ENCODE measurements at places on chromosomes 3 and 15.

DNA sequence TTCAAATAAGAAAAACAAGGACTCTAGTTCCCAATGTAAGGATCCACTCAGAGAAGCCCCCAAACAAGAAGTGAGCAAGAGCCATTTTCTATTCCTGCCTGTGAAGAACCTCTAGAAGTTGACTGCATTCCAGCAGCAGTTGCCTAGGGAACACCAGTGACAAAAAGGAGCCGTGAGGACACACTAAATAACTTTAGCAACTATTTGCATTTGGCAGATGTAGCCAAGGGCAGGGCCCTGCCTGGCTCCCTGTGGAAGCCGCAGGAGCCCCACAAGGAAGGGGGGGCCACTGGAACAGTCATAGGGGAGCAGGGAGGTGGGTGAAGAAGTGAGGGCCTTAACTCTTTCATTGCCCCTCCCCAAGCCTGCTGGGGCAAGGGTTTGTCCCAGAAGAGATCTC, 470.2 kb upstream of the PROK2 start:
- H3K4me3 ChIP-seq: no peak overlapping the region
- peak; percentile 13 for DNase-seq
- peaks cover 8% of the 10 kb centered on the region for H3K27me3 ChIP-seq

- no peak overlapping the region for H3K4me3 ChIP-seq
- H3K4me1 ChIP-seq: peaks cover 16% of the 10 kb centered on the region
- DNase-seq: no peak
- H3K27ac ChIP-seq: no peak overlapping the region
- H3K27me3 ChIP-seq: peaks cover 3% of the 10 kb centered on the region
- H3K36me3 ChIP-seq: no peaks in the 10 kb centered on the region
These were observed 16.1 kb upstream of the GCNT3 start for GRCh38 chr15:59595434-59595915.

DNA sequence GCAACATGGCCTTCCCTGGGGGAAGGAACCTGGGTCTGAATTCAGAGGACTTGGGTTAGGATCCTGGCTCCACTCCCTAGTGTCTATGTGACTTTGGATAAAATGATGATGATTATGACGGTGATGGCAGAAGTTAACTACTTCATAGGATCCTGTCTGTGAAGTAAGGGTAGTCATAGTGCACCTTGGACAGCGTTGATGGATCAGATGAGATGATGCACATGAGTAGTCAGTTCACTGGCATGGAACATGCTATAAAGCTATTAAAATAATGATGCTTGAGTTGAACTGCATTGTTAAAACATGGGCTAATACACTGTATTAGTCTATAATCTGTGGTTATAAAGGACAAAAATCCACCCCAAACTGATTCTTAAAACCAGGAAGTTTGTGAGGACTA, 62.0 kb downstream of the EEFSEC start:
- DNase-seq: no peak
- no peak overlapping the region for H3K4me3 ChIP-seq

- H3K4me1 ChIP-seq: peaks cover 7% of the 10 kb centered on the region
- no peak for DNase-seq
- H3K27ac ChIP-seq: no peak overlapping the region
- H3K36me3 ChIP-seq: no peaks in the 10 kb centered on the region
These were observed 64.3 kb upstream of the GATM start for GRCh38 chr15:45442507-45443135.

- H3K4me1 ChIP-seq: no peaks in the 10 kb centered on the region
- DNase-seq: no peak
- no peak overlapping the region for H3K4me3 ChIP-seq
- H3K36me3 ChIP-seq: no peaks in the 10 kb centered on the region
- H3K27ac ChIP-seq: no peak overlapping the region
- H3K27me3 ChIP-seq: no peaks in the 10 kb centered on the region
These were observed 110.1 kb upstream of the GBE1 start for GRCh38 chr3:81871358-81872155.

DNA sequence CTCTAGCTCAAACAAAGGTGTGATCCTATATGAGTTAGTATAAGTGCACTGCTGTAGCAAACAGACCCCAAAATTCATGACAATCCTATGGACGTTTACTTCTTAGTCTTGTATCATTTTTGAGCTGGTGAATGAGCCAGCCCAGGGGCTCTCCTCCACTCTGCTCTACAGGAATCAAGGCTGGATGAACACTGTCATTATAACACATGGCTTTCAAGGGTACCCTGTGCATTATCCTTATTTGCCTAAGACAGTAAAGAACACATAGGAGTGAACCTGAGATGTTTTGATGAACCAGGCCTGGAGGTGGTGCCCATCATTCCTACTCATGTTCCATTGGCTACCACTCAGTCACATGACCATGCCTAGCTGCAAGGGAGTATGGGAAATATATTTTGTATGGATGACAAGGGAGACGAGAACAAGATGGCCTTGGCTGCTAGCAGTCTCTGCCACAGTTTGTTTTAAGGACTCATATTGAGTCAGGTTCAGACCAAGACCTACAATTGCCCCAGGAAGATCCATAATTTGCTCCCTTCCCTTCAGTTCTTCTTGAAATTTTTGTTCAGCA, 107.4 kb upstream of the HES1 start:
- DNase-seq: no peak
- H3K27me3 ChIP-seq: peaks cover 25% of the 10 kb centered on the region
- H3K36me3 ChIP-seq: no peaks in the 10 kb centered on the region
- H3K4me3 ChIP-seq: no peak overlapping the region
- H3K27ac ChIP-seq: no peak overlapping the region

DNA sequence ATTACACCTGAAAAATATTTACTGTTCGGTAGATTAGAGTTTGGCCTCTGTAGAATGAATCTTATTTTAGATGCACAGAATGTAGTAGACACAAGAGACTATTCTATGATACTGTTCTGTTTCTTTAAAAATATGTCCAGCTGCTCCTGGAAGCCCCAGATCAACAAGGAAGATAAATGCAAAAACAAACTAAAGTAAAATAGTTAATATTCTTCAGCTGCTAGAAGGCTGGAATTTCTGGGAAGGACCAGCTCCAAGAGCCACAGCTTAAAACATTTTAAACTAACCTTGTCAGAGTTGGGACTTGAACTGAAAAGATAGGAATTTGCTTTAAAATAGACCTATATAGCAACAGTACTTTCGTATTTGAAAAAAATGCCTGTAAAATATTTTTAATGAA, 277.9 kb downstream of the PTPRG start:
- peaks cover 20% of the 10 kb centered on the region for H3K4me1 ChIP-seq
- no peak overlapping the region for H3K27ac ChIP-seq
- peaks cover 30% of the 10 kb centered on the region for H3K36me3 ChIP-seq
- H3K27me3 ChIP-seq: no peaks in the 10 kb centered on the region

DNA sequence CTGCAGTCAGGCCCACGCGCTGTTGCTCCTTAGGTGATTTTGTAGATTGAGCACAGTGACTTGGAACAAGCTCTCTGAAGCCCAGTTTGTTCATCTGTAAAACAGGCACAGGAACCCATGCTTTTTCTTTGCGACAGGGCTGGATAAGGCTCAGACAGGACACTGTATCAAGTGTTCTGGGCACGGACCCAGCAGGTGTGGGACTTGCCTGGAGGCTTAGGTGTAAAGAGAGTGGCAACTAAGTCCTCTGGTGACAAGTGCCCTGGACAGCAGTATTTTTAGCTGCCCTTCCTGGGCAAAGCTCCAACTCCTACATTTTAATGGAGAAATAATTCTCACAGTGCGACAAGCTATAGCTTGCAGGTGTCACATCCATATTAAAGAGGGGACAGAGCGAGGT, 32.2 kb downstream of the CD276 start:
- no peaks in the 10 kb centered on the region for H3K4me1 ChIP-seq
- no peak overlapping the region for H3K27ac ChIP-seq
- no peak overlapping the region for H3K4me3 ChIP-seq

DNA sequence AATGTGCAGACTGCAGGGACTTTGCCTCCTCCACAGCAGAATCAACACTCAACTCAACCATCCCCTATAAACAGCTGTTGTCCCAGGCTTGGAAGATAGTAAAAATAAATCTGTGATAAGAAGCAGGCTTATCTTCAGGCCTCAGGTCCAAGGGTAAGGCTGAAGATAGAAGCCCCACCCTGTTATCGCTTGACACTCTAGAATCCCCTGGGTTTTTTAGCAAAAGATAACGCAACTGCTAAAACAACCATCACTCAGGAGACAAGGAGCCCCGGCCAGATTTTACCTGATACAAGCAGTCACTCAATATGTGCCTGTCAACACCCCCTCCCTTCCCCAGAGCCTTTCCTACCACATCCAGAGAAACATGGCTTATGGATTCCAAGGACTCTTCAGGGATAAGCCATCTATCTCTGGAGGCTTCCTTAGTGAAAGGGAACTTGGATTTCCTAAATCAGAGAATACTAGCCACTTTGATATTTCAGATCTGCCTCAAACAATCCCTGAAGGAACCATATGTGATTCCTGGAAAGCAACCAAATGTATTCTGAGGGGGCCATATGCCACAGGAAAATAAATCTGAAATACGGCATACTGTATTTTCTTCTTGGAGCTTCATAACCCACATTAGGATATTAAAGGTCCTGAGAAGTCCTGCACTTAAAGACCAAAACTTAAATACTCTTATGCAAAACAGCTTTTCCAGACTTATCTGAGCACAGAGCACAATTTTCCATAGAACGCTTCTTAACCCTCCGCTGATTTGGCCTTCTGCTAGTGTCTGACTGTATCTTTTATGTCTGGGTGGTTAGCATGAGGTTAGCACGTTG, 60.4 kb downstream of the LYZL4 start:
- no peak overlapping the region for H3K27ac ChIP-seq
- no peaks in the 10 kb centered on the region for H3K4me1 ChIP-seq
- H3K4me3 ChIP-seq: no peak overlapping the region
- DNase-seq: no peak

- peaks cover 13% of the 10 kb centered on the region for H3K27me3 ChIP-seq
- DNase-seq: no peak
- no peak overlapping the region for H3K27ac ChIP-seq
- H3K36me3 ChIP-seq: peaks cover 5% of the 10 kb centered on the region
These were observed 402.2 kb downstream of the EPHB1 start for GRCh38 chr3:135197246-135197645.

GRCh38 chr3:58010562-58010961, 2.3 kb downstream of the FLNB start:
- H3K36me3 ChIP-seq: no peaks in the 10 kb centered on the region
- no peak overlapping the region for H3K27ac ChIP-seq
- H3K27me3 ChIP-seq: peaks cover 5% of the 10 kb centered on the region
- H3K4me3 ChIP-seq: peak overlapping the region; percentile 86
- no peak for DNase-seq

DNA sequence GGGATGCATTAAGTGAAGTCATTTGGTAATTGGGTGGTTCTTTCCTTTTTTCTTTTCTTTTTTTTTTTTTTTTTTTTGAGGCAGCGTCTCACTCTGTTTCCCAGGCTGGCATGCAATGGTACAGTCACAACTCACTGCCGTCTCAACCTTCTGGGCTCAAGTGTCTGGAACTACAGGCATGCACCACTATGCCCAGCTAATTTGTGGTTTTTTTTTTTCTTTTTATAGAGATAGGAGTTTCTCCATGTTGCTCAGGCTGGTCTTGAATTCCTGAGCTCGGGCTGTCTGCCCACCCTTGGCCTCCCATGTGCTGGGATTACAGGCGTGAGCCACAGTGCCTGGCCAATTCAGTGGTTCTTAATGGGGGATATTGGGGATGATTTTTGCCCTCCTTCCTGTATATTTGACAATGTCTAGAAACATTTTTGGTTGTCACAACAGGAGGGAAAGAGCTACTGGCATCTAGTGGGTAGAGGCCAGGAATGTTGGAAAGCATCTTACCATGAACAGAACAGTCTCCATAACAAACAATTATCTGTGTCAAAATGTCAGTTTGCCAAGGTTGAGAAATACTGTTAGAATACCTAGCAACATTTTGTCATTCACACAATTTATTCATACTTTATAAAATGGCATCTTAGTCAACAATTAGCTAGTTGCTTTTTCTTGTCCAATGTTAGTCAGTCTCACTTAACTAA, 79.4 kb upstream of the CNTN3 start:
- no peaks in the 10 kb centered on the region for H3K36me3 ChIP-seq
- peaks cover 4% of the 10 kb centered on the region for H3K27me3 ChIP-seq
- H3K27ac ChIP-seq: no peak overlapping the region
- no peak overlapping the region for H3K4me3 ChIP-seq

- DNase-seq: no peak
- peaks cover 2% of the 10 kb centered on the region for H3K36me3 ChIP-seq
- peak overlapping the region; percentile 36 for H3K27ac ChIP-seq
- peaks cover 43% of the 10 kb centered on the region for H3K4me1 ChIP-seq
- H3K4me3 ChIP-seq: no peak overlapping the region
- no peaks in the 10 kb centered on the region for H3K27me3 ChIP-seq
These were observed 151.8 kb downstream of the MEX3B start for GRCh38 chr15:81894061-81894460.

- H3K36me3 ChIP-seq: no peaks in the 10 kb centered on the region
- no peak overlapping the region for H3K27ac ChIP-seq
- H3K4me3 ChIP-seq: no peak overlapping the region
- no peaks in the 10 kb centered on the region for H3K27me3 ChIP-seq
These were observed 101.6 kb downstream of the SLC25A26 start for GRCh38 chr3:66322436-66322835.

GRCh38 chr15:83094583-83094982, 12.9 kb upstream of the TM6SF1 start:
- H3K27ac ChIP-seq: no peak overlapping the region
- no peak for DNase-seq
- peaks cover 8% of the 10 kb centered on the region for H3K4me1 ChIP-seq
- H3K4me3 ChIP-seq: no peak overlapping the region
- H3K36me3 ChIP-seq: no peaks in the 10 kb centered on the region
- H3K27me3 ChIP-seq: peaks cover 34% of the 10 kb centered on the region

GRCh38 chr15:55742927-55743728, at the start of gene PRTG:
Gene PRTG (minus strand): TSS chr15:55743152. CDS start chr15:55742931, 221 bp downstream.
- H3K27me3 ChIP-seq: no peaks in the 10 kb centered on the region
- peak within 1 kb of the TSS; percentile 97 for H3K27ac ChIP-seq
- peaks cover 18% of the 10 kb centered on the region for H3K4me1 ChIP-seq
- H3K4me3 ChIP-seq: peak within 1 kb of the TSS; percentile 86

- no peak overlapping the region for H3K4me3 ChIP-seq
- H3K36me3 ChIP-seq: peaks cover 18% of the 10 kb centered on the region
- H3K27ac ChIP-seq: no peak overlapping the region
- no peaks in the 10 kb centered on the region for H3K4me1 ChIP-seq
- H3K27me3 ChIP-seq: no peaks in the 10 kb centered on the region
These were observed 10.3 kb downstream of the ATG7 start for GRCh38 chr3:11282250-11283138.

- H3K27ac ChIP-seq: no peak overlapping the region
- peaks cover 11% of the 10 kb centered on the region for H3K4me1 ChIP-seq
- no peaks in the 10 kb centered on the region for H3K36me3 ChIP-seq
- no peak for DNase-seq
- no peak overlapping the region for H3K4me3 ChIP-seq
These were observed 183.7 kb upstream of the LMCD1 start for GRCh38 chr3:8317661-8318649.

DNA sequence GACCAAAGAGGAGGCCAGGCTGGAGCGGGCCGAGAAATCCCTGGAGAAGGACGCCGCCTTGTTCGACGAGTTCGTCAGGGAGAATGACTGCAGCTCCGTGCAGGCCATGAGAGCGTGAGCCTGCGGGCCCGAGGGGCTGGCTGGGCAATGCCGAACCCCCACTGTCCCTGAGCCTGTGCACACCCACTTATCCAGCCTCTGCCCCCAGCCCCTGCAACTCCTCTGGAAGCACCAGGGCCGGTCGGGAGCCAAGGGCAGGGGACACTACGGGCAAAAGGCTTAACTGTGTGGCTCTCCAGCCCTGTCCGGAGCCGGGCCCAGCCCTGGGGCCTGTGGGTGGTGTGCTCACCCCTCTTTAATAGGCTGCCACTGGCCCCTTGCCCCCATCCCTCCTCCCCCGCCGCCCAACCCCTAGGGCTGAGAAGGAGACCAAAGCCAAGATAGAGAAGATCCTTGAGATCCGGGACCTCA, 24.0 kb downstream of the CFAP100 start:
- H3K4me1 ChIP-seq: peaks cover 18% of the 10 kb centered on the region
- H3K27me3 ChIP-seq: peaks cover 4% of the 10 kb centered on the region
- no peak overlapping the region for H3K27ac ChIP-seq
- no peaks in the 10 kb centered on the region for H3K36me3 ChIP-seq
- DNase-seq: no peak
